ENCODE measurements at places on chromosomes 6 and 20.
A peak's percentile ranks its signal among the peaks of the same experiment; 100 is the strongest.

DNA sequence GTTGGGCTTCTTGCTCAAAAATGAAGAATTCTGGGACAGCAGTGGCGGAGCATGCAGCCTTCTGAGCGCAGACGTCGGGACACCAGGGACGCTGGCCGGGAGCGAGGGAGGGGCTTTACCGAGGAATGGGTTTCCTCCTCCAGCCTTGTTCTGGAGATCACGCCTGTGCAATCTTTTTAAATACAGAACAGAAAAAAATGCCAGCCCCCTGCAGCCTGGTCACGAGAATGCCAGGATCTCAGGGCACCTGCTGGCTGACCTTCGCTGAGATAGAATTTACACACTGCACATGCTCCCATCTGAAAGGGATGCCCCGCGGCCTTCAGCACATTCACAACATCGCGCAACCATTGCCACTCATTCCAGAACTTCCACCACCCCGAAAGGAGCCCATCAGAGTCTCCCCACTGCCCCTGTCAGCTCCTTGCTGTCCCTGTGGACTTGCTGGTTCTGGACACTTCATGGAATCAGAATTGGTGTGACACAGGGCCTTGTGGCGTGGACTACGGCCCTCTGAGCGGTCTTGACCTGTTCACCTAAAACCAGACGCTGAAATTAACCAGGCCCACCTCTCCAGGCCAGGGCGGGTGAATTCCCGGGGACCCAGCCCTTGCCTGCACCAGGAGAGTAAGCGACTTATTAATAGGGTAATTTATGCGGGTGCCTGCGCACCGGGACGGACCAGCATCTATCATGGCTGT, 20.6 kb upstream of the BHLHE23 start:
- DNase-seq, result no peak

GRCh38 chr6:163318071-163318786, 96.3 kb upstream of the QKI start:
- DNase-seq, result no peak

GRCh38 chr20:14449323-14449722, 111.9 kb upstream of the FLRT3 start:
- DNase-seq, result no peak

- DNase-seq, result no peak
Observed at GRCh38 chr6:41545247-41545702, 906 bp upstream of the FOXP4 start.

- no peak for DNase-seq
Observed at GRCh38 chr6:23655525-23655924, 470.5 kb upstream of the NRSN1 start.

DNA sequence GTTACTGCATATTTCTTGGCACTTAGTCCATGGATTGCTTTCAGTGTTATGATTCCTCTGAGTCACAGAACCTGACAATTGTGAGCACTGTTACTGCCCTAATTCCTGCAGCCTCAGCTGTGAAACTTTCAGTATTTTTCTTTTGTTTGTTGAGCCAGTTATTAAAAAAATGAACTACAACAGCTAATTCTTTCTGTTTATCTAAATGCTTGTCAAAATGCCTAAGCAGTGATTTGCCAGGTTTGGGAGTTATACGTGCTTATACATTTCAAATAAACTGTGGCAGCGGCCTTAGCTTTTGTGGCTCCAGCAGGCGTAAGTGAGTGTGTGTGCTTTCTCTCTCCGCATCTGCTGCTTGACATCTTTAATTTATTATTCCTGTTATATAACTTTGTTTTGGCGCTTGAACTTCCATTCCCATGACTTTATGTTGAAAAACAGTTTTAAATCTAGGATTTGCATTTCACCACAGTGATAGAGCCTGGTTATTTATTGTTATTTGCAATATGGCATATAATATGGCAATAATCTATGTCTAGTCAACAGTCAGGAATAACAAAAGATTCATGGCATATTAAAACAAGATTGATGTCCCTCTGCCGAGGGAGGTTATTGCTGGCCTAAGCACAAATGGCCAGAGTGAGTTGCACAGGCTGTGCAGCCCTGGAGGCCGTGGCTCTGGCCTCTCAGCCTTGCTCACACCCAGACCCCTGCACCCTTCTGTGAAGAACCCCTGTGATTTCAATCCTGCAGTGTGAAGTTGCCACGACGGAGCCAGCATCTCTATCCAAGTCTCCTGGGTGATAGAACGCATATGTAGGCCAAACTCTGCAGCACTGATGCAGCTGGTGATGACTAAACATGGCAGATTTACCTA, 303.4 kb downstream of the THBS2 start:
- DNase-seq, result no peak

GRCh38 chr6:104789770-104790190, 69.9 kb downstream of the HACE1 start:
- no peak for DNase-seq

GRCh38 chr6:38100380-38100779, 280.9 kb downstream of the ZFAND3 start:
- DNase-seq, result no peak

DNA sequence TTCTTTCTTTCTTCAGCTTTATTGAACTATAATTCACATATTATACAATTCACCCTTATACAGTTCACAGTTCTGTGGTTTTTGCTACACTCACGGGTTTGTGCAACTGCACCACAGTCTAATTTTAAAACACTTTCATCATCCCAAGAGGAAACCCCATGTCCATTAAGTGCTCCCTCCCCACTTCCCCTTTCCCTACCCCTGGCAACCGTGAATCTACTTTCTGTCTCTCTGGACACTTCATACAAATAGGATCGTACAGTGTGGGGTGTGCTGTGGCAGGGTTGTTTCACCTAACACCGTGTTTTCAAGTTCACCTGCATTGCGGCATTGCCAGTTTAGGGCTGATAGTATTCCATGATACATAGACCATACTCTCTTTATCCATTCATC, 118.8 kb downstream of the PHACTR3 start:
- DNase-seq, result no peak

- no peak for DNase-seq
Observed at GRCh38 chr6:109834131-109834530, 143.0 kb downstream of the FIG4 start.

DNA sequence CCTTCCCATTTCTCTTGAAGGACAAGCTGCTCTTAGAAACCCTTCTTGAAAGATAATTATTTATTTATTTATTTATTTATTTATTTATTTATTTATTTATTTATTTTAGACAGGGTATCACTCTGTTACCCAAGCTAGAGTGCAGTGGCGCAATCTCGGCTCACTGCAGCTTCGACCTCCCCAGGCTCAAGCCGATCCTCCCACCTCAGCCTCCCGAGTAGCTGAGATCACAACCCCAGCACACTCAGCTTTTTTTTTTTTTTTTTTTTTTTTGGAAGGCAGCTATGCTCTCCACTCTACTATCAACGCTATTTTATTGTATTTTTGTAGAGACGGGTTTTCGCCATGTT, 1.2 kb upstream of the HEBP2 start:
- DNase-seq, result no peak

DNA sequence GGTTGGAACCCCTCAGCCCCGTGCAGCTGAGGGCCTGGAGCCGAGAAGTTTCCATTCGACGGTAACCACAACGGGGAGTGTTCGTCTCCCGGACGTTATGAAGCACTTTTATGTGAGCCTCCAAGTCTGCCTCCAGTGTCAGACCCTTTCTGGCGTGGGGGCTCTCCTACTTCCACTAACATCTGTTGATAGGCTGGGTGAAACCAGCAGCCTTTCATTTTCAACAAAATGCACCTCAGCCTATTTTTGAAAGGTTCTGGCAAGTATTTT, 257.4 kb downstream of the THBS2 start:
- DNase-seq, result no peak

GRCh38 chr6:133341607-133342158, 100.5 kb downstream of the EYA4 start:
- DNase-seq, result no peak

DNA sequence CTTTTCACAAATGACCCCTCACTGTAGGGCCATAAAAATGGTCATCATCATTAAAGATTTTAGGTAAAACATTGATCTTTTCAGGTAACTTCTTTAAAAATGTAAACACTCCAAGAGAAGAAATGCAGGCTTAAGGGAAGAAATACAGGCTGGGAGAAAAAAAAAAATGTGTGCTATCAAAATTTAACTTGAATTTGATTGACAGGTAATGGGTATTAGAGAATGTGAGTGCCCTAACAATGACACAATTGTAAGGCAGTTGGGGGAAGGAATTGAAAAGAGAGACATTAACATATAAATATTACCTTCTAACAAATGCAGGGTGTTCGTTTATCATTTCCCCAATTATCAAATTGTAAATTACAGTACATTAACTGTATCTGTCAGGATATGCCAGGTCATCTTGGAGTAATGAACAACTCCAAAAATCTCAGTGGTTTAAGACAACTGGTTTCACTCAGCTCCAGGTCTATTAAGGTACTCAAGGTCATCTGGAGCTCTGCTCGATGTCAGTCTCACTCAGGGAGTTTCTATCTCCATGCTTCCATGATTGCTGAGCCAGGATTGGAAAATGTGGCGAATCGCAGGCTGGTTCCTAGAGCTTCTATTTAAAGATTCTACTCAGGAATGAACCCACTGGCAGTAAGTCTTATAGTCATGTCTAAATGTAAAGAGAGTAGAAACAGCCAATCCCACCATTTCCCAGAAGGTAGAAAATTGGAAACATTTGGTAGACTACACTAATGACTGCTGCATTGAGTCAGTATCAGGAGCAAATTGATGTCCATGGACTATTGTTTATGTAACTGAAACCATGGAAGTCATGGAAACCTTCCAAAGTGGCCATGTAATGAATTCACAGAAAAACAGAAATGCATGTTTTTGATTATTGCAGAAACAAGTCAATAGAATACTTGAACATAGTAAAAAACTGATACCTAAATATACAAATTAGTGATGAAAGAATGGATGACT, 55.6 kb downstream of the FRK start:
- no peak for DNase-seq

DNA sequence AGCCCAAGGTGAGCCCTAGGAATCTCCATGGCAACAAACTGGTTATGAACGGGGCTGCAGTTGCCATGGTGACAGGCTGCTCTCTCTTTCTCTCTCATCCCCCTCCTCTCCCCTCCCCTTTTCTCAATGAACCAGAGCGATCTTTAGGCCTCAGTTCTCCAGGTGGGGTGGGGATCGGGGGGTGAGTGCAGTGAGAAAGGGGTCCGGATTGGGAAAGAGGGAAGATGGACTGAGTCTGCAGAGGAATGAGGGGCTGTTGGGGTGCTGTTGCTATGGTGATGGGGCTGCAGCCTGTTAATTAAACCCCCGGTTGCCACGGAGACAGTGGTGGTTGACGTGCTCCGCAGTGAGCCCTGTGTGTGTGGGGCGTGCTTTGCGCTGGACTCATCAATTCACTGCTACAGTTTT, 3.6 kb upstream of the SLC12A5 start:
- DNase-seq, result no peak

- DNase-seq, result no peak
Observed at GRCh38 chr6:147769496-147770087, 261.1 kb downstream of the SAMD5 start.

GRCh38 chr6:99330159-99330558, 19.3 kb downstream of the FAXC start:
- DNase-seq, result peak; percentile 70

- DNase-seq, result no peak
Observed at GRCh38 chr6:73803562-73804241, 107.7 kb downstream of the CD109 start.

- DNase-seq, result no peak
Observed at GRCh38 chr6:163401039-163401885, 13.3 kb upstream of the QKI start.

DNA sequence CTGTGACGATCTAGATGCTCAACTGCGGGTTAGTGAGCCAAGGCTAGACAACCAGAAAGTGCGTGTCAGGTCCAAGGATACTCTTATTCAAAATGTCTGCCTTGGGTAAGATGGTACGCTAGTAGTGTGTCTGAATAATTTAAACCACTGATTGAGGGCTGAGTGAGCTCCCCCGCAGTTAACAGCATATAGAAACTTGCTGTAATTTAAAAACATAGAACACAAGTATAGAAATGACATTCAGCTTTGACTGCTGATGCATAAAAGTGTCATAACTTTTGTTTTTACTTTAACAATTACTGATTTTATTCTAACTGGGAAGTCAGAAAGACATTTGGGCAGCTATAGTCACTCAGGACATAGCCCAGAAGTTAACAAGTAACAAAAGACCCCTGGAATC, 45.6 kb upstream of the SLC22A1 start:
- no peak for DNase-seq

DNA sequence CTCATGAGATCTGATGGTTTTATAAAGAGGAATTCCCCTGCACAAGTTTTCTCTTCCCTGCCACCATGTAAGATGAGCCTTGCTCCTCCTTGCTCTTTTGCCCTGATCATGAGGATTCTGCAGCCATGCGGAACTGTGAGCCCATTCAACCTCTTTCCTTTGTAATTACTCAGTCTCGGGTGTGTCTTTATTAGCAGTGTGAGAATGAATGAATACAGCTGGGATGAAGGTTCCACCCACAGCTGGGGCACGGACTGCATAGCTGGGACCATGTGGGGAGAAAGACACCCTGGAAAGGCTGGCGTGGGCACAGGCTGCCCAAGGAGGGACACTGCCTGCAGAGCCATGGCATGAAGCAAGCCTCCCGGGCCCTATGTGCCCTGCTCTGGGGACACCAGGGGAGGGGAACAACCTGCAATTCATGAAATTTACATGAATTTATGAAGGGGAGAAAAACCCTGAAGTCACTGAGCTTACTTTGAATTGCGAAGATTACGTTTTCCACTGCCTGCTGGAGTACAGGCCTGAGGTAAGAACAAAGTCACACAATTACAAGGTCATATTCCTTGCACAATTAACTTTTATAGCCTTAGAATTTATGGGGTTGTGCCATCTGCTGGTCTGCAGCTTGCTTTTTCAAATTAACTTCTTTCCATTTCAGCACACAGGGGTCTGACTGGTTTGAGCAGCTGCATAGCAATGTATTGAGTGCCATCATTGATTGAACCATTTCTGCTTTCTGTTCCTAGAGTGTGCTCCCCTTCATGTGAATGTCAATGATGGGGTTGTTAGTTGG, 46.2 kb downstream of the SLC22A1 start:
- DNase-seq, result no peak

GRCh38 chr6:106334646-106335448, 9.3 kb upstream of the ATG5 start:
- DNase-seq, result peak; percentile 62

GRCh38 chr6:161115468-161115867, 123.9 kb downstream of the MAP3K4 start:
- DNase-seq, result no peak

GRCh38 chr6:36515844-36516243, 31.4 kb downstream of the STK38 start:
- no peak for DNase-seq

DNA sequence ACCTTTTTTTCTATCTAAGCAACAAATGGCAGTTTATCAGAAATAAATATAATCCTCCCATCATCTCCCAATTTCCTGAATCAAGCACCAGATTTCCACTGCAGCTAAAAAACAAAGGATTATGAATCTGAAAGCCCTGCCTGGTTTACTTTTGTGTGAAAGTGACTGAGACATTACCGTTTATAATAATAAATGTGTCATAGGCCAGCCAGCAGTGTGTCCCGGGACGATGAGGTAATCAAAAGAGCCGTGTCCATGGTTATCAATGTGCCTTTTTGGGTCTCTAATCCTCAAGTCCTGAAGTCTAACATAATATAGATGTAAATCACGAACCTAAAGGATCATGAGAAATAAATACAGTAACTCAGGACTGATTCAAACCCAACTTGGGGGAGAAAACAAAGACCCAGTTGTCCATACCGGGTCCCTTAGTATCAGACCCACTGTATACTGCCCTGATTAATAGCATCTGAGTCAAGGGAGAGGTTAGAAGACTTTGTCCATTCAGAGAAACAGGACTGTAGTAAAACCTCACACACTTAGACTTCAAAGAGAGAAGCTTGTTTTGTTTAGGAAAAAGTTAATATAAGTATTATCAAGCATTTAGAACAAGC, 149.1 kb downstream of the SASH1 start:
- no peak for DNase-seq

All from hematopoietic multipotent progenitor cell treated with erythropoietin and hydrocortisone succinate and interleukin-3 and kit ligand, for 17 days (in vitro differentiated cells).